ENCODE measurements at places on chromosomes 4 and X.
A peak's percentile ranks its signal among the peaks of the same experiment; 100 is the strongest.

GRCh38 chr4:124936427-124936826 lies 223.9 kb upstream of the ANKRD50 start:
- DNase-seq, result no peak

DNA sequence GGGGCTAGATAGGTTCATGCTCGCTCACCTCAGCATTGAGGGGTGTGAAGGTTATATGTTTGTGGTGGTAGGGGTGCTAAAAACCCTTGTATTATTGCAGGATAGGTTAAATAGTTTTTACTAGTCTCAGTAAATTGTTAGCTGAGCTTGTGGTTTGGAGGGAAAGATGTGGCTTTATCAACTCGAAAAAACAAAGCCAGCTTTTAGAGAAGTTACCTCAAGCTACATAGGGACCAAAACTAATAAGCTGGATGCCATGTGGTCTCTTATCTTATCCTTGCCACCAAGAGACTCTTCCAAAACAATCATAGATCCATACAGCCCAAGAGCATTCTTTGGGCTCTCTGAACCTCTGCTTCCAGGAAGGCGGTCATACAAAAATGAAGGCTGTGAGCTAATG lies 29.2 kb downstream of the MSN start:
- DNase-seq, result peak; percentile 28

- no peak for DNase-seq
These were observed 70.1 kb upstream of the HPGD start for GRCh38 chr4:174592256-174592984.

- DNase-seq, result no peak
These were observed 37.5 kb upstream of the BRS3 start for GRCh38 chrX:136450050-136450830.

DNA sequence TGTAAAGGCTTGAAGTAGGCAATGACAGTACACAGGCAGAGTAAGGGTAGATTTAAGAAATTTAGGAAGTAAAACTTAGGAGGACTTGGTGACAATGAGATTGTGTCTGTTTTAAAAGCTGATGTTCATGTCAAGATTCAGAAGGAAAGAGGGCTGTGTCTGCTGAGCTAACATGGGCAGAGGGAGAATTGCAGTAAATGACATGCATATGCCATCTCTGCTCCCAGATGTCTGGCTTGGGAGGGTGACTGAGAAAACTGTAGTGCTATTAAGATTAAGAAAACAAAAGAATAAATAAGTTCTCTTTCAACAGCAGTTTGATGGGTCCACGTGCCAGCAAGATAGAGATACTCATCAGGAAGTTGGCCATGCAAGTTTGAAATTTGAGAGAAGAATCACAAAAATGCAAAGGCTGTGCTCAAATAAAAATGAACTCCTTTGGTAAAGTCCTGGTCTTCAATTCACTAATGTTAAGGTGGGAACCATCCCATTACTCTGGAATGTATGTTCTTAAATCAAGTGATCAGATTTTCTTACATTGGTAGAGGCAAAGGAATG lies 7.2 kb downstream of the NFXL1 start:
- no peak for DNase-seq

- DNase-seq, result no peak
These were observed 193.9 kb upstream of the RPL34 start for GRCh38 chr4:108426493-108426892.

GRCh38 chrX:48940404-48940955 lies 16.9 kb downstream of the OTUD5 start:
- no peak for DNase-seq

- DNase-seq, result no peak
These were observed 182.6 kb upstream of the PUDP start for GRCh38 chrX:7330556-7330955.

DNA sequence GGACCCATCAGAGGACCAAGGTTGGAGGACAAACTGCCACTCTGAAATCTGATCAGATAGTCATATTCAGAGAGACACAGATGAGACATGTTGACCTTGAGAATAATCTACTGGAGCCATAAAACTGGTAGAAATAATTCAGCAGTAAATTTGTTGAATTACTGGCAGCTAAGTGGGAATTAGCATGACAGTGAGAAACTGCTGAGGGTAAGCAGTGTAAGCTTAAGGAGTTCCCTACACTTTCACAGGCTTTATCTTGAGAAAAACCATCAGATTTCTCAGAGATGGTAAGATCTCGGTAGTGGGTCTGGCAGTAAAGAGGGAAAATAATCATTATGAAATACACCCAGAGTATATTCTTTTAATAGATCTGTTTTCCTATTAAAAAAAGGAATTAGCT lies 213.7 kb downstream of the TECRL start:
- DNase-seq, result no peak

DNA sequence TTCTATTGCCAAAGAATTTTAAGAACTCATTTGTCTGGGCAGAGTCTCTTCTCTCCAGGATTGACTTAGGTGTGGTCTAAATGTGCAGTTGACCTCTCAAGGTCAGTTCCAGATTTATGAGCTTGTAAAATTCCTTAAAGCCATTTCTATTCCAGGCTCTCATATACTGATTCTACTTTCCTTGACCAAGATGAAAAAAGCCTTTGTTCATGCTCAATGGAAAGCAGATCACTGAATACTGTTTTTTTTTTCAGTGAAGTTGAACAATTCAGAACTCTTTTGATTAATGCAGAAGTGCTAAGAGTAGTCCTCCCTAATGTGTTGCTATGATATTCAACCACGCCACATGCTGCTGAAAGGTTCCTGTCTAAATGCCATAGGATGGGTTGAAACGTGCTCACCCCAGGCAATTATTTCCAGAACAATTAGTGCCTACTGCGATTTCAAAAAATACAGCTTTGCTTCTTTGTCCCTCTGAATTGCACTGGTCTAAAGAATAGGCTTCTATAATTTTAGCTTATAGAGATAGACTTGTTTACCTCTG lies 312.4 kb upstream of the PABPC5 start:
- DNase-seq, result no peak

GRCh38 chr4:81164623-81165416 lies 50.2 kb downstream of the PRKG2 start:
- DNase-seq, result no peak

DNA sequence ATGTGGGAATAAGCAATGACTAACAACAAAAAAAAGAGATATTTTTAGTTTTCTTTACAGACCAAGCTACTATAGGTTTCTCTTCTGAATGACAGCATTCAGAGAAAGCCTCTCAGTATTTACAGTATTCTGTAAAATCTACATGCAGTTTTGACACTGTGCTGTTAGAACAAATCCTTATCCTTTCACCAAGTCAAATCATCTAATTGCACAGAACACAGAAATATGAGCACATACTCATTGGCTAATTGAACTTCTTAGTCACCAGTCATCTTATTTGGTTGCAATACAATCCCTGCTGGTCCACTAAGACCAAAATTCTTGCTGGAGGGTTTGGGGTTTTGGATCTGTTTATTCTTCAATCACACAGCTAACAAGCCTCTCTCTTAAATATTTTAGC lies 5.7 kb downstream of the ACOT9 start:
- DNase-seq, result no peak

- no peak for DNase-seq
These were observed 99.6 kb downstream of the CFAP47 start for GRCh38 chrX:36019125-36019524.

- DNase-seq, result no peak
These were observed 115.2 kb downstream of the GABRA2 start for GRCh38 chr4:46274717-46275116.

GRCh38 chrX:45743081-45743533 lies 542.4 kb upstream of the DIPK2B start:
- no peak for DNase-seq

- DNase-seq, result no peak
These were observed 54.0 kb upstream of the FAM120C start for GRCh38 chrX:54237014-54237413.

- DNase-seq, result no peak
These were observed 77.5 kb upstream of the CASK start for GRCh38 chrX:42000836-42001235.

DNA sequence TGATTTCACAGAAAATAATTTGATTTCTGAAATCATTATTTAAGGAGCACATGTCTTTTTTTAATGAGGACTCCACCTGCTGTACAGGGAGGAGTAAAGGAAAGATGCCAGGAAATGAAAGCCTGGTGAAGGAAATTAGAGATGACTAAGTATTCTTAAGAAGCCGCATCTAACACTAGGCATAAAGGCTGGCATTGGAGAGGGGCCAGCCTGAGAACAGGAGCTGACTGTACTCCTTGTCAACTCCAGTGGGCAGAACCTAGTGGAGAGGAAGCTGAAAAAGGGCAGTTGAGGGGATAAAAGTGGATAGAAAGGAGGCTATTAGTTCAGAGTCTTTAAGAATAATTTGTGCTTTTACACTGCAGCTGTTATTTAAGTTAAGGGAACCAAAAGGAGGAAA lies 393.0 kb downstream of the PPP1R2C start:
- DNase-seq, result no peak

GRCh38 chr4:105350859-105351490 lies 122.9 kb downstream of the PPA2 start:
- DNase-seq, result no peak

GRCh38 chrX:136046295-136047015 lies 61.2 kb downstream of the SLC9A6 start:
- DNase-seq, result no peak

- no peak for DNase-seq
These were observed 449.6 kb downstream of the FSTL5 start for GRCh38 chr4:161714022-161714751.

- DNase-seq, result no peak
These were observed 539 bp upstream of the CHIC1 start for GRCh38 chrX:73562458-73562857.

- DNase-seq, result peak; percentile 29
These were observed 981 bp downstream of the TET2 start for GRCh38 chr4:105147553-105148161.

- no peak for DNase-seq
These were observed 20.6 kb upstream of the IRAK1 start for GRCh38 chrX:154040307-154040756.

GRCh38 chrX:154991039-154991438 lies 31.5 kb downstream of the F8 start:
- no peak for DNase-seq

DNA sequence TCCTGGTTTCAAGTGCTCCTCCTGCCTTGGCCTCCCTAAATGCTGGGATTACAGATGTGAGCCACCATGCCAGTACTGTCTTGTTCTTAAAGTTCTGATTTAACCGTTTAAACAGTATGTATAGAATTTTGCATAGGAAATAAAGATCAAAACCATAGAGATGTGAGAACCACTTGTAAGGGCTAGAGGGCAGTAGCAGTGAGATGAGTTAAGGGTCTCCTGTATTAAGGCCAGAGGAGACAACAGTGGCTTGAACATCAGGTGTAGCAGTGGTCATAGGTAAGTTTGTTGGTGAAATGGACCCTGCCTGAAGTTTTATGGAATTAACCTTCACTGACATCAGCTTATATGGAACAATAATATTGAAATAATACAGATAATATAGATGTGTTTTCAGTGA lies 155.7 kb downstream of the SLC4A4 start:
- no peak for DNase-seq

- peak; percentile 33 for DNase-seq
These were observed 184.1 kb downstream of the MID1IP1 start for GRCh38 chrX:38985375-38985774.

- DNase-seq, result no peak
These were observed 77.8 kb upstream of the SH3RF1 start for GRCh38 chr4:169348541-169348940.

- DNase-seq, result no peak
These were observed 22.8 kb upstream of the HMX1 start for GRCh38 chr4:8894424-8894816.

- DNase-seq, result no peak
These were observed 9.6 kb downstream of the DRP2 start for GRCh38 chrX:101229170-101229569.

DNA sequence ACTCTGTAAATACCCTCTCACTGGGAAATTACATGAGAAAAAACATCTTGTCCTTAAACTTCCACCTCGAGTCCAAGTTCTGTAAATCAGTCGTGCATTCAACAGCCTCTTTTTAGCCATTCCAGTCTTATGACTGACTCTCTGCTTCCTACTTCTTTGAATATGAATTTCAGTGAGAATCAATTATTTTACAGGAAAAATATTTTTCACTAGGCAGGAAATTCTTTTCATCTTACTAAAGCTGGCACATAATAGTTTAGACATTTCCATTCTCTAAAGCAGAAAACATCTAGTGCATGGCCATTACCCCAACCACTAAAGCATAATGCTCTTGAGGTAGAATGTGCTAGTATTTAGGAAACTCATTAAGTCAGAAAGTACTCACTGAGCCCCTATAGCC lies 565.7 kb upstream of the FAT1 start:
- DNase-seq, result no peak

DNA sequence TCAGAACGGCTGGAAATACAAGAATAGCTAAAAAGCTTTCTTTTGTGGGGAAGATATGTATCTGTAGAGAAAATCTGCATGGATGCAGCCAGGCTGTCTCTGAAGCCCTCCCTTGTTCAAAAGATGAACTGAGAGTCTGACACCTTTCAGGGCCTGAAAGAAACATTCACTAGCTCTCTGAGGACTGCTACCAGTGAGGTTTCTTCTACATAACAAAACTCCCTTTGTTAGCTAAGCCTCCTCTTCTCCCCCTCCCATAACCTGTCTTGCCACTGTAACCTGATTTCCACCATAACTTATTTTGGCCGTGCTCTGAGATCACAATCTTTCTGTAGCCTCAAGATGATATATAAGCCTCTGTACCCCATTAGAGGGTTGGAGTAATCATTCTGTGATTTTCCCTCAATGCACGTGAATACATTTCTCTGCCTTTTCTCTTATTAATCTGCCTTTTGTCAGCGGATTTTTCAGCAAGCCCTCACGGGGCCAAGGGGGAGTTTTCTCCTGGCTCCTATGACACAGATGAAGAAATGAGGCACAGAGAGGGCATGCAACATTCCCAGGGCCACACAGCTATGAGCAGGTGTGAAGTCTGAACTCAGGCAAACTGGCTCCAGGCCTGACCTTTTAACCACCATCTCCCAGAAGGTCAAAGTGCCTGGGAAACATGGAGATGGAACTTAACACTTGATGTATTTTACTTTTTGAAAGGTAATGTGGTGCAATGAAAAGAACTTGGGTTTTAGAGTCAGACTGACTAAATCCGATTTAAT lies 161.6 kb upstream of the PRDX4 start:
- DNase-seq, result no peak

DNA sequence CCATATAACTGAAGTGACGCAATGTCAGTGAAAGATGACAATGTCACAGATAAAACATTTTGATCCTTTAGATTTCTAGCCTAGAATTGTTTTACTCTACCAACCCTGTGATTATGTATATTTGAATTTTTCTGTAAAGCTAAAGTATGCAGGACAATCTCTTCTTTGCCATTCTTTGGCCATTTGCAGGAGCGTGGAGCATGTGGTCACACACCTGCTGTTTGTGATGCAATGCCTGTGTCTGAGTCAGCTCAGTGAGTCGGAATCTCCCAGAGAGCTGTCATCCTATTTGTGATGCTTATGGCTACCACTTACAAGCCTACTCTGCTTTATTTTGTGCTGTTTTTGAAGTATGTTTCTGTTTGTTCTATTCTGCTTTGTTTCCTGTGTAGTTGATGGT lies 214.5 kb downstream of the NAF1 start:
- no peak for DNase-seq
